ENCODE measurements at places on chromosomes 2 and 18. TPM values are rescaled to one million over a fixed set of nuclear protein-coding genes. Genes with fewer than 3 reads are reported as not detected.

The GNAL gene
- 1.1 TPM for polyA plus RNA-seq

DNA sequence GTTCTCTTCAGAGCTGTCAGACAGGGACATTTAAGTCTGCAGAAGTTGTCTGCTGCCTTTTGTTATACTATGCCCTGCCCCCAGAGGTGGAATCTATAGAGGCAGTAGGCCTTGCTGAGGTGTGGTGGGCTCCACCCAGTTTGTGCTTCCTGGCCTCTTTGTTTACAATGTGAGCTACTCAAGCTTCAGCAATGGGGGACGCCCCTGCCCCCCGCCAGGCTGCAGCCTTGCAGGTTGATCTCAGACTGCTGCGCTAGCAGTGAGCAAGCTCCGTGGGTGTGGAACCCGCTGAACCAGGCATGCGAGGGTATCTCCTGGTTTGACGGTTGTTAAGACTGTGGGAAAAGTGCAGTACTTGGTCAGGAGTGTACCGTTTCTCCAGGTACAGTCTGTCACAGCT, 24.0 kb upstream of the PAIP2B start:
- no peak for DNase-seq

DNA sequence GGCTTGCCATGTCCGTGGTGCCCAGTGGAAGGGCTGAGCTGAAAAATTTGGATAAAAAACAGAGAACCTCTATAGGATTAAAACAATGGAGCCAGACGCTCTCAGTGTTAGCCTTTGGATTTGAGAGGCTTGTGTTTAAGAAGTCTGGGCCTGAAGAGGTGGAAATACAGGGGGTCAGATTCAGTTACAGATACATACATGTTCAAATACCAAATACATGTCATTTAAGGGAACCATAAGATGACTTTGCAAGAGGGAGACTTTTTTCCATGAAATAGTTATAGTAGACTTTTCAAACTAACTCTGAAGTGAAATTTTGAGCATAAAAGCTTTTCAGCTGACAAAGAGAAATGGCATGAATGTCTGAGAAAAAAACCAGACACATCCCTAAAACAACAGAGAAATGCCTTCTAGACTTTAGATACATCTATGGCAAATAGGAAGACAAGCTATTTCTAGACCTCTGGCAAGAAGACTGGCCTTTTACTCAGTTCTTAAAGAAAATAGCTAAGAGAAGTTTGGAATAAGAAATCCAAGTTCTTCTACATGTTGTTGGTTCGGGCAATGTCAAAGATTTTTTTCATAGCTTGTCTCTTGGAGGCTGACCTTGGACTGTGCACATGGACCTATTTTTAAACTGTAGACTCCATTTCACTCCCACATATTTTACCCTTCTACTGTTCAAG, 112.9 kb downstream of the LTBP1 start:
- DNase-seq, result no peak

The SPAG16 gene
- 15.8 TPM for polyA plus RNA-seq

The MZT2A gene
- 49.9 TPM for polyA plus RNA-seq

DNA sequence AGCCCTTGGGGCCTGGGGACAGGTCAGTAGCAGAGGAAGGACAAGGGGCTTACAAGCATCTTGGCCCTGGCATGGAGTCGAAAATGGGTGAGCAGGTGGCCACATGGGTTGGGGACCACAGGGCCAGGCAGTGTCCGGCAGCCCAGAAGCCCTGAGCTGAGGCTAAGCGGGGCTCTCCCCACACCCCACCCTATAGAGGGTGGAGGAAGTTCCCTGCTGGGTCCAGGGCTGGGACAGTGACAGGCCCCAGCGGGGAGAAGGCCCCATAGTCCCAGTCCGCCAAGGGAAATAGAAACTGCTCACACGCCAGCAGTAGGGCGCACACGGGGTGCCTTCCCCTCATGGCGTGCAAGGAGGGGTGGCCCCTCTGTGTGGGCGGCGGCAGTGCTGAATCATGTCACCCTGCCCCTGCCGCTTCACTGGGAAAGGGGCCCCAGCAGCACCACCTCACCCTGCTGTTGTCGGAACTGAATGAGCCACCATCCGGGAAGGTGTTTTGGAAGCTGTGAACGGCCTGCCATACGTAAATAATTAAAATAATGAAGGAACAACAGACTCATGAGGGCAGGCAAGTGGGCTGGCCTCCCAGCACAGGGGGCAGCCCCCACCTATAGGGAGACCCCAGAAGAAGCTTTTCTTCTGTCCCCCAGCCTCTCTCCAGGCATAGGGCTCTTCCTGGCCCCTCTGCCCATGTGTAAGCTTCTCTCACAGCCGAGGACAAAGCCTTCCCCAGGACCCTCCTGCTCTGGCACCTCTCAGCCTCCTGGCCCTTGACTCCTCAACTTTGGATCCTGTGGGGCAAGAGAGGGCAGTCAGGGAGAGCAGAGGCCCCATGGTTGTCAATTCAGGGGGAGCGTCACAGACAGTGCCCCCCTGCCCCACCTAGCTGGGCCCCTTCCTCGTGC, 12.7 kb upstream of the DUSP2 start:
- no peak for DNase-seq

The ADD2 gene
- 1.8 TPM for polyA plus RNA-seq

DNA sequence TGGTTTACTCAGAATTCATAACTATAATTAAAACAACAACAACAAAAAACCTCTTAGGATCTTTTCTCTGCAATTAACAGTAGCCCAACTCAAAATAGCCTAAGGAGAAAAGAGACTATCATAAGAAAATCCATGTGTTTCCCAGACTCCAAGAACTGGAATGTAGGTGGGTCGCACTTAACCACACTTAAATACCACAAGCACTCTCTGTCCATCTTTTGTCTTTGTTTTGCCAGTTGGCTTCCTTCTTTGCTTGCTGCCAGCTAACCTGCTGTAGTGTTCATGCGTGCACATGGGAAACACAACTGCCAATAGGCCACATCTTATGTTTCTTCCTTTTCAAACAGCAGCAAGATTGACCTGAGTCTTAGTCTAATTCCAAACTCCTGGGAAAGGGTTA, 24.1 kb upstream of the ACVR1 start:
- no peak for DNase-seq

The INHBB gene
- polyA plus RNA-seq, result 0.89 TPM

The DYSF gene
- polyA plus RNA-seq, result 146 TPM

DNA sequence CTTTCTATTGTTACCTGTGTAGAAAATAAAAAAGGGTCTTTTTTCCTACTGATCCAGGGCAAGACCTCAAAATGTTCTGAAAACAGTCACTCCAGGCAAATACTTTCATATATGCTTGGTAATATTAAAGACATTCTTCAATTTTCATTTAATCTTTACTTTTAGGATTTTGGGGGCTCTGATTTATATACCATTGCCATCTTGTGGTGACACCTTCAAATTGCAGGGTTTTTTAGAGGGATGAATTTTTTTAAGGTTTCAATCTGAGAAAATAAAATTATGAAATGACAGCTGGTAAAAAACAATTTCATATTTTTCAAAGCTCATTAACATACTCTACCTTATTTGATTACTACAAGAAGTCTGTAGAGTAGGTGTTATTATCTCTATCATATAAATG, 26.8 kb downstream of the MAPK4 start:
- no peak for DNase-seq

DNA sequence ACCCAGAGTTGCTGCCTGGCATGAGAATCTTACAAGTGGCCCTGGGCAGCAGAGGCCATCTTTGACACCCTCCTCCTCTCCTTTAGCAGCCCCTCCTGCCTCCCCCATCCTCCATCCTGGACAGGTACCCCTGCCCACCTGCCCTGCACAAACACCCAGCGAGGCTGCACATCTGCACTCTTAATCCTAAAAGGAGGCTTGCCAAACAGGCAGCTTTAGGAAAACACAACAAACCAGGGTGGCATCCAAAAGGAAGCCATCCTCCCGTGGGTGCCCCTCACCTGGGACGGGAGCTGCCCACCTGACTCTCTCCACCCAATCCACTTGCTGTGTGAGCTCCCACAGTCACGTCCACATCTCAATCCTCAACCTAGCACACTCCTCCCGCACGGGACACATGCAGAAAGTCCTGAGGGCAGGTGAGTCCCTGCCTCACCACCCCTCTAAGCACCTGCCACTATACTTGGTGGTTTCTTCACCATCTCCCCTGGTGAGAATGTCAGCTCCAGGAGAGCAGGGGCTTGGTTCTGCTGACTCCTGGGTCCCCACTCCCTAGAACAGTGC, 5.8 kb downstream of the BIN1 start:
- no peak for DNase-seq

All from forelimb muscle (tissue), 1 donor.